ENCODE measurements at places on chromosomes 4 and X.

DNA sequence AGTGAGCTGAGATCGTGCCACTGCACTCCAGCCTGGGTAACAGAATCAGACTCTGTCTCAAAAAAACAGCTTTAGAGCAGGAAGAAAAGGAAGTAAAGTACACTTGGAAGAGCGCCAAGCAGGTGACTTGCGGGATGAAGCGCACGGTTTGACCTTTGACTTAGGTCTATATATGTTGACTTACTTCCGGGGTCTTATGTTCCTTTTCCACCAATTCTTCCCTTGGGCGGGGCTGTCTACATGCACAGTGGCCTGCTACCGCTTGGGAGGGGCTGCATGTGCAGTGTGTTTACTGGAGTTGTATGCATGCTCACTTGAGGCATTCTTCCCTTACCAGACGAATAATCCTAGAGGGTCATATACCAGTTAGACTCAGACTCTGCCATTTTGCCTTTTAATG lies 108.6 kb downstream of the APOOL start:
- no peak for DNase-seq

GRCh38 chrX:57752866-57753265 lies 72.8 kb upstream of the NLRP2B start:
- DNase-seq, result no peak

DNA sequence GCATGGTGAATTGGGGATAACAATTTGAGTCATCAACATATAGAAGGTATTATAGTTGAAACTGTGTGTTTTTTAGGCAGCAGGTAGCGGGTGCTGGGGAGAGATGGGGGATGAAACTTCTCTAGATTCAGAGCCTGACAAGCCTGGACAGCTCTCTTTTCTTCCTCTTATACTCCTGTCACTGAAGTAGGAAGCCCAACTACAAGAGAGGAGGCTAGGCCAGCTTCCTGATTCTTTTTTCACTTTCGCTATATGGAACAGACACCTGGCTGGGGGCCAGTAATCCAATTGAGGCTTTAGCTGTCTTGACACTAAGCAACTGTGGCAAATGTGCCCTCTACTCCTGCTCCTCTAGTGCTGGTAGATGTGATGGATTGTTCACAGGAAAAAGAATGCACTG lies 69.2 kb downstream of the PHKA1 start:
- DNase-seq, result no peak

DNA sequence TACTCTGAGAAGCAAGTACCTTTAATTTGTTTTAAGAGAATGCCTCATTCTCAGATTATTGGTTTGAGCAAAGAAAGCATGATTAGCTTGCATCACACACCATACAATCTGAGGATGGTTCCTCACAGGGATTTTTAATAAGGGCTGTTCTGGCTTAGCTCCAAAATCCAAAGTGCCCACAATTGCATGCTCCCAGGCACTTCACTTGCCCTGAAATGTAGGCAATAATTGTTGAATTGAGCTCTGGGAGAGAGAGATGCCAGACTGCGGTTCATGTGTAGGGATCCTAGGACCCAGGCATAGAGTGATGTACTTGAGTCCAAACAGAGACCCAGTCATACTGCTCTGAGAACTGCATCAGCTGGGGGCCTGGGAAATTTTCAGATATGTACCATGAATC lies 358.4 kb upstream of the CXorf51B start:
- no peak for DNase-seq

DNA sequence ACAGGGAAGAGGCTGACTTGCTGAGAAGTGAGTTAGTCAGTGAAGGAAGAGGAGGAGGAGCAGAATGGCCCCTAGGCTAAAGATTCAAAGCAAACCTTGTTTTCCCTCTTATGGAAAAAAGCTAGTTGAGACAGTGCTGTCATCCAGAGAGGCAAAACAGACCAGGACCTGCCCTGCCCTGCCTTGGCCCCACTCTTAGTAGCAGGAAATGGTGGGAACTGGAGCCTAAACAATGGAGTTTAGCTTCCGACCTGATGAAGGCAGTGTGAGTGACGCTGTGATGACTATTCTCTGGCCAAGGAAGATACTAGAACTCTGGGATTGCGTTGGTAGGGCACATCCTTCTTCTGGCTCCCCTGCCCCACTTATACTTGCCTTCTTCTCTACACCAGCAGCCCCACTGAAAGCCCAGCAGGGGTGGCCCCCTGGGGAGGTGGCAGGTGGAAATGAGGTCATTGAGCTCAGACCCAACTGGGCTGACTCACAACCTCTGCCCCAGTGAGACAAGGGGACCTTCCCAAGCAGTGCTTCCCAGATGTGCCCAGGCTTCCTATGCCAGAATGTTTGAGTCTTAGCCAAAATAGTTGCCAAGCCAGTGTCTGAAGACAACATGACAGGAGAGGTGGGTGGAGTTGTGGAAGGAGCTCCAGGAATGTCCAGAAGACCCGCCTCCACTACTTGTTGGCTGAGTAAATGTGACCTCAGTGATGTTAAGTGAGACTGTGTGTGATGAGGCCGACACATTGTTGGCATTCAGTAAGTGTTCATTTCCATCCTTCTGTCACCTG lies 38.8 kb downstream of the MSN start:
- peak; percentile 51 for DNase-seq

DNA sequence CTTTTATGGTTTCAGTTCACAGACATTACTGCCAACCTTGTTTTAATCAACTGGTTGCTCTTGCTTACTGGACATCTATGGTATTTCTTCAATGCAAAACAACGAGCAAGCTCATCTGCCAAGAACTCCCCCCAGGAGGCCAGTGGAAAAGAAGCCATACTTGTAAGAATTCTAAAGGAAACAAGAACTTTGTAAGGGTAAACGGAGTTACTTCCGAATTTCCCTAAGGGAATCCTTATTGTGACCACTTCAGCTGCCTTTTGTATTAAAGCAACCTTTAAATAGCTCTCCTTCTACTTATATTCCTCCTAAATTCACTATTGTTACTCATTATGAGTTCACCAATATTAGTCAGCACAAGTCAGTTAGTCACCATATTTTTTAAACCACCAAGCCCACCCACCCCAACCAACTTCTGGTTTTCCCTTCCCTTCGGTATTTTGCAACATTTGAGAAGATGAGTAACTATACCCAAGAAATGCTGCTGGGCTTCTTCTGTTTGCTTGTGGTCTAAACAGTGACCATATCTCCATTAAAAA lies 602.8 kb upstream of the DIPK2B start:
- no peak for DNase-seq

GRCh38 chr4:182245541-182246215 lies 2.5 kb downstream of the TENM3 start:
- no peak for DNase-seq
